ENCODE measurements at places on chromosomes 16 and 17.

DNA sequence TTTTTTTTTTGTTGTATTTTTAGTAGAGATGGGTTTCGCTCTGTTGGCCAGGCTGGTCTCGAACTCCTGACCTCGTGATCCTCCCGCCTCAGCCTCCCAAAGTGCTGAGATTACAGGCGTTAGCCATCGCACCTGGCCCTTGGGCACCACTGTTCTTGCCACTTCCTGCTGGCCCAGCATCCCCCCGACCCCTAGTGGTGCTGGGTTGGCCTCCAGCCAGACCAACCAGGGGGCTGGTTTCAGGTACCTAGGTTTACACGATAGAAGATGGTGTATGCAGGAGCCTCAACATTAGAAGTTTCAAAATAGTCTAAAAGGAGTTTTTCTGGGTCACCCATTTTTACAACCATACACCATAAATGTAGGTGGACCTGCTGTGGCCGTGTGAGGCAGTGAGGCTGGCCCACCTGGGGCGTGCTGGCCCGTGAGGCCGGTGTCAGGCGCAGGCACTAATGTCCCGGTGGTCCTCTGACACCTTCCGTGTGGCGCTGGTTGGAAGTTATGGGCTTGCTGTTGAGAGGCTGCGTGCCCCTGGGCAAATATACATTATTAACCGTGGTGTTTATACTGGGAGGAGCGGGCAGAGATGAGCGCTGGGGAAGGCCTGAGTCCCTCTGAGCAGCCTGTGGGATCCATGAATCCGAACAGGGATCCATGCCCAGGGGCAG is 43.5 kb downstream of the CFAP20 start:
- no peak for DNase-seq

GRCh38 chr16:70428178-70428998 is 10.5 kb downstream of the ST3GAL2 start:
- no peak for DNase-seq

DNA sequence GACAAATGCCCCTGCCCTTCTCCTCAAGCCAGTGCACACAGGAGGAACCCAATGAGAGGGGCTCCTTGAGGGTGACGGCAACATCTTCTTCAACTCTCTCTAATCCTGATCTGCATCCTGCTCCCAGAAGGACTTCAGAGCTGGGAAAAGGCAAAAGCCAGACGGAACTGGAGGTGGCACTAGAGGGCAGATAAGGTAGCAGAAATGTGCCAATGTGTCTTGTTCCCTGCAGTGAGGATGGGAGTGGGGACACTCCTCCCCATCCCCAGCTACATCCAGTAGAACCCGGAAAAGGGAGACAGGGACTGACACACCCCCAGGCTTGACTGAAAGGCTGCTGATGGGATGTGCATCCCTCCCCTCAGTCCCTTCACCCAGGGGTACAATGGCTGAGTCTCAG is 28.5 kb downstream of the SRCIN1 start:
- no peak for DNase-seq

- DNase-seq: no peak
Measured at GRCh38 chr17:79936641-79937381, 97.6 kb upstream of the CBX4 start.

DNA sequence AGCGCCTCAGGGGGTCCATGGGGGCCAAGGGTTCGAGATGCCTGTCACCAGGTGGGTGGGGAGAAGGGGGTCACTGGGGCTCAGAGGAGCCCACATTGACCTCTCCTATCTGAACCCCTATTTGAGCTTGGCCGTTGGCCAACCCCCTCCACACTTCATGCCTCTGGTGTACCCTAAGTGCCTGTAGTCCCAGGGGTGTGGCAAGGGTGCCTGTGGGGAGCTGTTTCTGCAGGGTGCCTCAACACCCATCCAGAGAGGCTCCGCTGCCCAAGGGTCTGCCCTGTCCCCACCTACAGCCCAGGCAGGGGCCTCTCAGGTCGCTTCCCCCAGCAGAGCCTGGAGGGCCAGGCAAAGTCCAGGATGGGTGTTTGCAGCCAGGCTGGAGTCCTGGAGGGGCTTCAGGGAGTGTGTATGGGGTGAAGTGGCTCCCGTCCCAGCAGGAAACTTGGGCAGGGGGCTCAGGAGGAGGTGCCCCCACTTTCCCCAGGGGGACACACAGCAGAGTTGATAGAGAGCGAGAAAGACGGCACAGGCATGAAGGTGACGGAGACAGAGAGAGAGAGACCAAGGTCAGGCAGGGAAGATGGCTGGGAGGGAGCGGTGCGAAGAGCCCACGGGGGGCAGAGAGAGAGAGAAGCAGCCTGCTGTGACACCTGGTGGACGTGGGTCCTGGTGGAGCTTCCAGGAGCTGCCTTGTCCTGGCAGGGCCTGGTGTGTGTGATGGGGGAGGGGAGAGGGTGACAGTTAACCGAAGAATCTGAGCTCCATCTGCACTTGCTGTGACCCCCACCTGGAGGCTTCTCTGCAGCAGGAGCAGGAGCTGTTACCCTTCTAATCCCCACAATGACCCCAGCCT is at the start of gene SEPTIN12:
Gene SEPTIN12 (minus strand): TSS at position 719 of the 856 bp plus-strand sequence. CDS start 700 bp downstream, at position 19.
- DNase-seq: no peak

DNA sequence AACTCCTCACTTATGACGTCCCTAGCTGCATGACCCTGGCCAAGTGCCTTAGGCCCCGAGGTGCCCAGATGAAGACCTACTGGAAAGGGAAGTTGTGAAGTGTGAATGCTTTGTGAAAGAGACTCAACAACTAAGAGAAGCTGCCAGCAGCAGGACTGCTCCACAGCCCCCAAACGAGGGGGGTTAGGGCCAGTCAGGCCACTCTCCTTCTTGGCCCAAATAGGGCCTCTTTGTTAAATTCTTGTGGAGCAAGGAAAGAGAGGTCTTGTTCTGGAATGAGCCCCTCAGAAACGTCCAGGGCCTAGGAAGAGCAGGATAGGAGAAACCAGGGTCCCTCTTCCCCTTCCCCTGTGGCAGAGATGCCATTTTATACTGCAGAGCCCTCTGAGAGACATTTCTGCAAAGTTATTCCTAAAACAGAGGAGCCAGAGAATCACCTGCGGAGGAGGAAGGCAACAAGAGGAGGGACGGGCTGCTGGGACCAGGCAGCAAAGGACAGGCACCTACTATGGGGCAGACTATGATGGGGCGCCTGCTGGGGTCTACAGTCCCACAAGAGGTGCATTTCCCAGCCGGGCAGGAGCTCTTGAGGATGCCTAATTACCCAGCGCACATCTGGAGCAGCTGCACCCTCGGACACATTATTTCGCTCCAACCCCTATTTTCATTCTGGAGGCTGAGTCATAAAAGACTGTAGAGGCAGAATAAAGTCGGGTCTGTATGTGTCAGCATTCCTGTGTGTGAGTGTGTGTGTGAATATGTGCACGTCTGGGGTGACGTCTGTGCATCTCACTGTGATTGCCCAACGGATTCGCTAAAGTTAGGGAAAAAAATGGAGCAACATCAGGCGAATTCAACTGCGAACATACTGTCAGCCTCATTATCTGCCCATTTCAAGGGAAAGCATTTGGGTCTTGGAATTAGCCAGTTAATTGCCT is 11.4 kb upstream of the HOXB9 start:
- no peak for DNase-seq

DNA sequence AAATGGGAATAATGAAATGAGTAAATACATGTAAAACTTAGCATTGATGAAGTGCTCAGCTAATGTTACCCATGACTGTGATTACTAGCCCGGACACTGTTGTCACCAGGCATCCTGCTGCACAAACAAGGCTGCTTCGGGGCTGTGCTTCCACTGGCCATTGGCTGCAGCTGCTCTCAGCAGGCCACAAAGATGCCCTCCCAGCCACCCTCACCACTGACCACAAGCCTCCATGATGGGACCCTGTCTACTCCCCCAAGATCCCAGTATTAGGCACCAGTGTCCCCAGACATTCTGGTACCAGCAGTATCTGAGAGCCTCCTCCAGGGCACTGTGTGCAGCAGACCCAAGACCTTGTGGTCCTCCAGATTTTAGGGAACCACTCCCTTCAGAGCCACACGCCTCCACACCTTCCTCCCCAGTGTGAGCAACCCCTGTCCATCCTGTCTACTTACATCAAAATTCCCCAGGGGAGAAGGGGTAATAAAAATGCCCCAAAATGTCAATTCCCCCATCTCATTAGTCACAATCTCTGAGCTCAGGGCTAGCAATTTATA is 19.7 kb upstream of the NUP93 start:
- DNase-seq: no peak

DNA sequence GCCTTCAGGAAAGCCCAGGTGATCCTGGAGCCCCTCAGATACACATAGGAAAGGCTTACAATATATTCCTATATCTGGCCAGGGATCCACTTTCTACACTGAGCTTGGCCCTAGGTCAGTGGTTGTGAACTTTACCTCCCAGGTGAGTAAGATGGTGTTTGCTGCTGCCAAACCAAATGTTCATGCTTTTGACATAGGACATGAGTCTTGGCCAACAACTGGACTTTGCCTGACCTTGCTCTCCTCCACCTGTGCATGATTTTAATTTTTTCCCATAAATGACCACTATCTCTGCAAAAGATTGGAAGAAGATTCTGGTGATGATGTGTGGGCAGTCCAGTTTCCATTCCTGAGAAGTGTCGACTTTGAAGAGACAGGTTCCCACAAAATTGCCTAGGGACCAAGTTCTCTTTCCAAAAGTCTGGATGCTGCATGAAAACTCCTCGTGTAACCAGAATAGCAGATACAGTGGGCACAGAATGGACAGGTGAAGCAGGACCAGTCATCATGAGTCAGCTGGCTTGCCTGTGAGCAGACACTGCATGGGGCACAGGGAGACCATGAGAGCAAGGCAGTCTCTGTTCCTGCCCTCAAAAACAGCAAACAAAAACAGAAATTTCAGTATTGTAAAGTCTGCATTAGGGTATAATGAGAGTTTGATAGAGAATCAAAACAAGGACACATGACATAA is 226.4 kb upstream of the MON1B start:
- no peak for DNase-seq

GRCh38 chr17:48259694-48260291 is 152.2 kb downstream of the SNX11 start:
- no peak for DNase-seq

GRCh38 chr16:84080378-84080777 is 36.4 kb downstream of the MBTPS1 start:
- no peak for DNase-seq

DNA sequence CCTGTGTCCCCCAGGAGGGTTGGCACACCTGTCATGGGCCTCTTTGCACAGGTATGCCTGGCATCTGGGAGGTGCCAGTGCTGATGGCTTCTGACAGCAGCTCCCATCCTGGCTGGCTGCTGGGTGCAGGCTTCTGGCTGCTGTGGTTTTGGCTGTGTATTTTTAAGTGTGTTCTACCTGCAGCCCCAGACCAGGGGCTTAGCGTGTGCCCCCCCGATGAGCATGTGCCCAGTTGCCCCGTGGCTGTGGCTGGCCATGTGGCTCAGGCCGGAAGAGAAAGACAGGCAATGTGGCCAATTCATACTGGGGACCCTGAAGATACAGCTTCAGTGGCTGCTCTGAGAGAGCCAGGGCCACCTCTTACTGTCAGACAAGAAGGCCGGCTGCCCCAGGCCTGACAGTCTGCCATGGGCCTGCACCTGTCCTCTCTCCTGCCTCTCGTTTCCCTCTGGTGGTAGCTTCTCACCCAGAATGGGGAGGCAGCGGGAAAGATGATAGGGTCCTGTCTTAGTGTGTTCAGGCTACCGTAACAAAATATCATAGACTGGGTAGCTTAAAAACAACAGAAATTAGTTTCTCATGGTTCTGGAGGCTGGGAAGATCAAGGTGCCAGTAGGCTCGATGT is 37.6 kb upstream of the LGALS9 start:
- DNase-seq: no peak

- DNase-seq: no peak
Measured at GRCh38 chr16:4052801-4053293, 63.4 kb downstream of the ADCY9 start.

DNA sequence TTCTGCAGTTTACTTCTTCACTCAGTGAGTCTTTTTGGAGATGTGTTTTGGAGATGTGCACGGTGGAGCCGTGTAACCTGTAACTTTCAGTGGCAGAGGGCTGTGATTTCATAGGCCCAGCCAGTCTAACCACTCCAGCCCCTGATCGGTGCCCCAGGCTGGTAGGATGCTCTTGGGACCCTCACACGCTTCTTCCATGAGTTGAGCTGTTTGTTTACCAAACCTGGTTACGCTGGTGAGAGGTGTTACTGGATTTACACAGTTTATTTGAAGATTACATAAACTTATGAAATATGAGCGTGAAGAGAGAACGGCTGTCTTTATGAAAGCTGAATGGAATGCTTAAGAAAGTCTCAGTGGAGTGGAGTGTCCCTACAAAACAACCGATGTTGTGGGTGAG is 96.7 kb downstream of the CMIP start:
- DNase-seq: no peak

DNA sequence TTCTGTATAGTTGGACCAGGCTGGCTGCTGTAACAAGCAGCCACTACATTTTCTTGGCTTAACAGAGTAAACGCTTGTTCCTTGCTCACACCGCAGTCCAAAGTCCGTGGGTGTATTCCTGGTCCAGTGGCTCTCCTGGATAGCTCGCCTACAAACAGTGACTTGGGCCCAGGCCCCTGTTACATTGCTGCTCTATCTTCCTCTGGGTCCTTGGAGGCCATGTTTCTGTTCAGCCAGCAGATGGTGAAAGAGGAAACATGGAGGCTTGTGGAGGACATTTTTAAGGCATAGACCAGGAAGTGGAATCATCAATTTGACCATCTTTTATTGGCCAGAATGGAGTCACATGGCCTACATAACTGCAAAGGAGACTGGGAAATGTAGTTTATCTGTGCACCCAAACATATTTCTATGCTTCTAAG is 55.1 kb downstream of the ATP2C2 start:
- no peak for DNase-seq

GRCh38 chr17:31487648-31488263 is 96.3 kb downstream of the RAB11FIP4 start:
- peak; percentile 95 for DNase-seq

- no peak for DNase-seq
Measured at GRCh38 chr17:72150632-72151460, 30.0 kb downstream of the SOX9 start.

GRCh38 chr16:79648826-79649225 is 48.3 kb upstream of the MAF start:
- DNase-seq: no peak

- DNase-seq: no peak
Measured at GRCh38 chr16:979859-980594, 1.5 kb upstream of the SOX8 start.

- no peak for DNase-seq
Measured at GRCh38 chr17:37067555-37068111, 118.9 kb downstream of the AATF start.

GRCh38 chr17:8955021-8955959 is 10.2 kb downstream of the PIK3R5 start:
- no peak for DNase-seq

DNA sequence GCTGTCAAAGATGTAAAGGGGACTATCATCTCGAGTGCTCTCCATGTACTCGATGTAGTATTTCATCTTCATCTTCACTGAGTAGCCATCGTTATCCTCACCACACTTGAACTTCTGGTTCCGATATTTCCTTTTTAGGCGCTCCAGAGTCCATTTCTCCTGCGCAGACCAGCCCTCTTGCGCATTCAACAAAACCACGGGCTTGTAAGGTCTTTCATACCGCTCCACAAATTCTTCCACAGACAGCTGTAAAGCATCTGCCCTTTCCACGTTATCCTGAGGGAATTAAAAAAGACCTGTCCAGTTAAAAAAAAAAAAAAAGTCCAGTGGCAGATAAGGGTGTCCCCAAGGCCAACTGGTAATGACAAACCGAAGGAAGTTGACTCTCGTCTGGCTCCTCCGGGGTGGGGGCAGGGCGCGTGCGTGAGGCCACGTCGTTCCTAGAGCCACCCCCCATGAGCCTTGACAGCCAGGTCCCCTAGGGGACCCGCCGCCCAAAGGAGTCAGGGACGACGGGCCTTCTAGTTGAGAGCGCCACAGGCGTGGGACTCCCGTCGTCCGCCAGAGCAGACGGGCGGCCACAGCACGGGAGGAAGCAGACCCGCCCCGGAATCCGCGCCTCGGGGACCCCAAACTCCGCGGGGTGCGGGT is 701 bp downstream of the JMJD6 start:
- peak; percentile 52 for DNase-seq
